ENCODE measurements at places on chromosomes 5 and 9. TPM values are rescaled to one million over a fixed set of nuclear protein-coding genes. Genes with fewer than 3 reads are reported as not detected.

HSPB3 gene
- polyA plus RNA-seq = 2.4 TPM

LHX3 gene
- not detected for polyA plus RNA-seq

IL7R gene
- polyA plus RNA-seq = 1.4 TPM

ADRB2 gene
- not detected for polyA plus RNA-seq

FBP2 gene
- not detected for polyA plus RNA-seq

CDH12 gene
- polyA plus RNA-seq = not detected

MEIKIN gene
- not detected for polyA plus RNA-seq

CARTPT gene
- polyA plus RNA-seq = 4.4 TPM

HACD4 gene
- 2.3 TPM for polyA plus RNA-seq

ACTBL2 gene
- not detected for polyA plus RNA-seq

LCN9 gene
- polyA plus RNA-seq = not detected

CDH18 gene
- not detected for polyA plus RNA-seq

WNT8A gene
- not detected for polyA plus RNA-seq

FER gene
- polyA plus RNA-seq = 1.2 TPM

Measured in sigmoid colon (tissue), 7 donors.